ENCODE measurements at places on chromosomes 1 and 21. TPM values are rescaled to one million over a fixed set of nuclear protein-coding genes. Genes with fewer than 3 reads are reported as not detected.

TIAM1 gene
- 0.38 TPM for total RNA-seq

TMEM81 gene
- total RNA-seq, result 1.3 TPM

CD247 gene
- not detected for total RNA-seq

AXDND1 gene
- total RNA-seq, result not detected

SLC44A3 gene
- total RNA-seq, result 2.4 TPM

KCNJ6 gene
- total RNA-seq, result not detected

LIPI gene
- total RNA-seq, result not detected
